ENCODE measurements at places on chromosomes 13 and 19.

- DNase-seq: no peak
Observed at GRCh38 chr19:46596008-46596407, 5.1 kb upstream of the CALM3 start.

- peak; percentile 86 for DNase-seq
Observed at GRCh38 chr19:45404557-45405434, at the start of gene PPP1R13L. Gene PPP1R13L, minus strand, starts transcription at chr19:45405069. Its CDS starts 6,751 bp downstream, at chr19:45398318.

- no peak for DNase-seq
Observed at GRCh38 chr19:17183858-17184321, 31.3 kb upstream of the USE1 start.

- DNase-seq: no peak
Observed at GRCh38 chr19:46206176-46206575, 23.4 kb upstream of the IGFL1 start.

- no peak for DNase-seq
Observed at GRCh38 chr19:3186891-3187661, 1.3 kb downstream of the NCLN start.

All from left lung (tissue), 14 donors.